Inflammatory macrophage treated with lipopolysaccharide for 4 hours (primary cell): ENCODE measurements at places on chromosomes 7 and 10.

- no peak for DNase-seq
Measured at GRCh38 chr10:31358688-31359330, 39.8 kb downstream of the ZEB1 start.

GRCh38 chr10:78655979-78656378, 412.8 kb upstream of the ZMIZ1 start:
- no peak for DNase-seq

GRCh38 chr7:107711301-107711700, 32.6 kb upstream of the CBLL1 start:
- no peak for DNase-seq

DNA sequence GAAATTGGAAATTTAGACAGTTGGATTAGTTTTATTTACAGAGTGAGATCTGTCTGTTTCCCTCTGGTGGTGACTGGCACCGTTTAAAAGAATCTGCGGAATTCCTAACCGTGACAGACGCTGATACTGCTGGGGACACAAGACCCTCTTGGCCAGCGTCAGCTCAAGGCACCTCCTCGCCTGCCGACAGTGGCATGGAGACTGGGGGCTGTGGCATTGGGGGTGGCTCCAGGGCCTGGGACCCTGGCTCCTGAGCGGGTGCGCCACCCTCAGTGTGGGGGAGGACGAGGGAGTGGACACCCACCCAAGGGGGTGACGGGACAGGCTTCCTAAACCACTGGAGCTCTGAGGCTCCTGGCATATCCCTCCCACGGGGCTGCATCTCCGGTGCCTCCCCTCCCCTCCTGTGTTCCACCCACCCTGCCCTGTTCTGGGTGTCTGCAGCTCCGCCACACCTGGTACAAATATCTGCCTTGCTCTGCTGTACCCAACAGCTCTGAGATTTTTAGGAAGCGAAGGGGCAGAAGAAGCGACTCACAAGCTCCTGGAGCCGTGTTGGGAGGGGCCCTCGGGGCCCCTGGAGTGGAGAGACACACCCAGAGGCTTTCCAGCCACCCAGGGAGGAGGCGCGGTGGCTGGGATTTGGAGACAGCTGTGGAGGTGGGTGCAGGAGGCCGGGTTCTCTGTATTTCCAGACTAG, 178.7 kb downstream of the DNAJB6 start:
- no peak for DNase-seq
